ENCODE measurements at places on chromosomes 4 and X.

DNA sequence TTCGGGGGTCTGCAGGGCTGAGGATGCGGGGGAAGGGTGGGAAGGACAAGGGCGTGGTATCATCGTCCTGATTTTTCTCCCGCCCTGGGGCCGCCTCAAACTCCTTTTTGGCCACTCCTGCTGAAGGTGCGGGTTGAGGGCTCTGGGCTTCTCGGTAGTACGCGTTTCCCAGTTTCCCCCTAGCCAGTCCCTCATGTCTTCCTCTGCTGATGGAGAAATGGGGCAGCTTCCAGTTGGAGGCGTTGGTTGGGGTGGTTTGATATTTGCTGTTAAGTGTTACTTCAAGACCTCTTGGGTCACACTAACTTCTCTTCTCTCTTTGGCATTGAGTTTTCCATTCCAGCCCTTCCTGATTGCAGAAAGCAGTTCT, 482 bp downstream of the GSTCD start:
- DNase-seq, result peak; percentile 9

GRCh38 chr4:42627885-42628646, 28.8 kb downstream of the ATP8A1 start:
- peak; percentile 26 for DNase-seq

DNA sequence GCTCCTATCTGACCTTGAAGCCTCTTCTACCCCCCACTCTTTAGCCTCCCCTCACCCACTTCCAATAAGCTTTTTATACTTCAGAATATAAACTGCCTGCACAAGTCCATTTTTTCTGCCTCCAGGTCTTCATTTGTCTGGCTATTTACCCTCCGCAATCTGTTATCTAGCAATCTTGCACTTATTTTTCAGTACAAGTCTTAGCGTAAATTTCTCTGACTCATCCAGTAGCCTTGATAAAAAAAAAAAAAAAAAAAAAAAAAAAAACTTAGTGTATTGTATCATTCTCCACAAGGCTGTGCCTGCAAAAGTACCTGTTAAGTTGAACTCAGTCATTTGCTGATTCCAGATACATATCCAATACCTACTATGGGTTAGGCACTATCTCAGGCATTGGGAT, 219.5 kb upstream of the DKK2 start:
- DNase-seq, result no peak

GRCh38 chr4:153222707-153223426, 18.6 kb downstream of the TRIM2 start:
- DNase-seq, result no peak

- peak; percentile 68 for DNase-seq
Measured at GRCh38 chrX:65581661-65582339, 47.2 kb upstream of the LAS1L start.

GRCh38 chr4:123599061-123599919, 202.7 kb downstream of the SPRY1 start:
- DNase-seq, result no peak

DNA sequence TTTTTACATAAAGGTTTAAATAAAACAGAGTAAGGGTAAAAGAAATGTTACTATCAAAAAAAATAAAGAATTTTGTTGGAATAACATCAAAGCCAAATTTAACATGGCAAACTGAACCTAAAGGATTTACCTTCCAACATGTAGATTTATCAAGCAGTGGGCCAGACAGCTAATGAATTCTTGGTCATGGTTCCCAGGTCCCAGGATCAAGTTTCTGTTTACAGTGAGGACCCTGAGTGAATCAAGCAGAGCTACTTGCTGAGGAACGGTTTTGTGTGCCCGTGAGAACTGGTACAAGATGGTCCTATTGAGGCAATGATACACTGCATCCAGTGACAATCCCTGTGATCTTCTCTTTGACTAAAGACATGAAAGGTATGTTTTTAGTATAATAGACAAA, 157.1 kb downstream of the CDS1 start:
- no peak for DNase-seq

- no peak for DNase-seq
Measured at GRCh38 chr4:76010576-76010975, 3.3 kb upstream of the CXCL9 start.

DNA sequence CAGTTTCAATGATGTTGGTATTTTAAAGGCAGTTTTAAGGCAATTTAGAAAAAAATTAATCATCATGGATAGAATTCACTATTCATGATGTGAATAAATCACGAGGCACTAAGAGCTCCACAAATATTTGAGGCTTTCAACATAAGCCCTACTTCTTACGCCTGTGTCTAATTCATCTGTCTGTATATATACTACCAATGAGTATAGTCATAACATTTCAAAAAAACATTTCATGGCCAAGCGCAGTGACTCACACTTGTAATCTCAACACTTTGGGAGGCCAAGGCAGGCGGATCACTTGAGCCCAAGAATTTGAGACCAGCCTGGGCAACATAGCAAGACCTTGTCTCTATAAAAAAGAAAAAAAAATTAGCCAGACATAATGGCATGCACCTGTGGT, 56.5 kb downstream of the FBXL5 start:
- DNase-seq, result no peak

DNA sequence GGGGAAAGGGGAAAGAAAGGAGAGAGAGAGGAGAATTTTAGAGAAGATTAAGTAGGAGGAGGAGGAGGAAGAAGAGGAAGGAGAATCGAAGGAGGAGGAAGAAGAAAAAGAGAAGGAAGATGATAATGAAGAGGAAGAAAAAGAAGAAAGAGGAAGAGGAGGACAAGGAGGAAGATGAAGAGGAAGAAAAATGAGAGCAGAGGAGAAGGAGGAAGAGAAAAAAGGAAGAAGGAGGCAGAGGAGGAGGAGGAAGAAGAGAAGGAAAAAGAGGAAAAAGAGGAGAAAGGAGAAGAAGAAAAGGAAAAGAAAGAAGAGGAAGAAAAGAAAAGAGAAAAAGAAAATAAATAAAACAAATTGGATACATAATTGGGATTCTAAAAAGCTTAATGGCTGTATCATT, 181.4 kb downstream of the ARHGAP6 start:
- no peak for DNase-seq

DNA sequence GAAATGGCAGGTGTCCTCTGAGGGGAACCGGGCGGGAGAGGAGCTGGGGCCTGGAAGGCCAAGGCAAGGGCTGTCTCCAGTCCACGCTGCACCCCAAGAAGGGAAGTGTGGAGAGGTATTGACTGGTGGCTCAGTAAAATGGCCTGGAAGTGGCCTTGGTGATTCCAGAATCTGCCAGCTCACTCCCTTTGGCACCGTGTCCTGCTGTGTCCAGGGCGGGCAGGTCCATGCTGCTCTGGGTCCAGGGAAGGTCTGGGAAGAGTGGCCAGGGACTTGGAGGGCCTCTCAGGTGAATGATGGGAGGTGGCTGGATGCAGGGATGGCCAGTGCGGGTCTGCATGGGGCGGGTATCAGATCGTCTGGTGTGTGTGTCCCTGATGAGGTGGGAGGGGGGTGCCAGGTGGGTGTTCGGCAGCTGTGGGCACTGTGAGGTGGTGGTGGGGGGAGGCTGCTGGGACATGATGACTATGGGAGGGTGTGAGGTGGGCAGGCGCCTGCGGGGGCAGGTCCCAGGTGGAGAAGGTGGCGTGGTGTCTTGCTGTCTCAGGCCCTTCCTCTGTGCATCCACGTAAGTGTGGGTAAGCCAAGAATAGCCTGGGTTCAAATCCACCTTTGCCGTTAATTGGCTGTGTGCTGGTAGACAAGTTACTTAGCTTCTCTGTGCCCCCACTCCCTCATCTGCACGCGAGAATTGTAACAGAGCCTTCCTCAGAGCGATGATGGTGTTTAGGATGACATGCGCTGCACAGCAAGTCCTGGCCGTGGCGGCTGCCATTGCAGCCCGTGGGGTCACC, 17.7 kb downstream of the RGS12 start:
- DNase-seq, result no peak

DNA sequence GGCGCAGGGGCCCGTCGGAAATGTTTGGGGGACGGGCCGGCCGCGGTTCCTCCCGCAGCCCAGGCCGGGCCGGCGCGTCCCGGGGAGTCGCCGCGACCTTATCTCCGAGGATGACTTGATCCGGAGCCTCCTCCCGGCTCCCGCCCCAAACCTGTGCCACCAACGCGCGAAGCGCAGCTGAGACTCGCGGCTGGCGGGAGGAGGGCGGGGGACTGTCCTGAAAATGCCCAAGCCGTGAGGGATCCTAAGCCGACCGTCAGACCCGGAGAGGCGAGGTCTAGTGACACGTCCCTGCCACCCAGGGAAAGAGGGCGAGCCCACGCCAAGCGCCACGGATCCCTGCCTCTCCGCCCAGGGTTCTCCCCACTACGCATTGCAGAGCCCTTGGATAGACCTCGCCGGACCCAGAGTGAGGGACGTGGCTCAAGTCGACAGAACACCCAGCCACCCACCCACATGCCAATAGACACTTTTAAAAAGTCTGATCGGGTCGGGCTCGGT, 26.9 kb downstream of the UTP14A start:
- DNase-seq, result no peak

DNA sequence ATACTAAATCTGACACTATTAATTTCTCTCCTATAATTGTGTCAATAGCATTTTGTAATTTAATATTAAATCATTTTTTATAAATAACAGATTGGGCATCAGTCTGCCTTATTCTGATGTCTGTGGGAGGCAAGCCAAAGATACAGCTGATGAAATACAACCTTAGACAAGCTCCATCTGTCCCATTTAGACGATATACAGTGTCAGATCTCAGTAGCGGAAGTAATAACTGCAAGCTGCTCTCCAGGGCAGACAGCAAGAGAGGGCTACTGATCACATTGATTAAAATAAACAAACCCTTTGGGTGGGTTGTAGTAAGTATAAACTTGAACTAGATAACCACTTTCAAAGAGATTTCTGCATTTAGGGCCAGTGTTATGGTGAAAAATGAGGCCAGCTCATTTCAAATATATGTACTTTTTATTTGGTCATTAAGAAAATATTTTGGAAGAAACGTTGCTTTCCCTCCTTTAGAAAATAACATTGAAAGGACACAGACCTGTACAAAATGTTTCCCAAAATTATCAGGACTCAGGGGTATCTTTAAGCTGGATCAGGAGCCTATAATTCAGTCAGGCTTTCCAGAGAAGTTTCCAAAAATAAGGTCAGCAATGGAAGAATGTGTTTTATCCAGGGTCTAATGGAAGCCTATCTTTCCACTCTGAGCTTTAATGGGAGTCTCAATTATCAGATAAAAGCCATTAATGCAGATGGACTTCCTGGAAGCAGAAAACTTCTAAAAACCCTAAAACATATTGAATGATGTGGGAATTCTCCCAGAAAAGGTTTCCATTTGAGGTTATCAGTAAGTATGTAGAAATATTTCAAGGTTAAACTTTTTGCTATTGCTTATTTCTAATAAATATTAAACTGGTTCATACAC, 1028.8 kb upstream of the IGFBP7 start:
- no peak for DNase-seq

DNA sequence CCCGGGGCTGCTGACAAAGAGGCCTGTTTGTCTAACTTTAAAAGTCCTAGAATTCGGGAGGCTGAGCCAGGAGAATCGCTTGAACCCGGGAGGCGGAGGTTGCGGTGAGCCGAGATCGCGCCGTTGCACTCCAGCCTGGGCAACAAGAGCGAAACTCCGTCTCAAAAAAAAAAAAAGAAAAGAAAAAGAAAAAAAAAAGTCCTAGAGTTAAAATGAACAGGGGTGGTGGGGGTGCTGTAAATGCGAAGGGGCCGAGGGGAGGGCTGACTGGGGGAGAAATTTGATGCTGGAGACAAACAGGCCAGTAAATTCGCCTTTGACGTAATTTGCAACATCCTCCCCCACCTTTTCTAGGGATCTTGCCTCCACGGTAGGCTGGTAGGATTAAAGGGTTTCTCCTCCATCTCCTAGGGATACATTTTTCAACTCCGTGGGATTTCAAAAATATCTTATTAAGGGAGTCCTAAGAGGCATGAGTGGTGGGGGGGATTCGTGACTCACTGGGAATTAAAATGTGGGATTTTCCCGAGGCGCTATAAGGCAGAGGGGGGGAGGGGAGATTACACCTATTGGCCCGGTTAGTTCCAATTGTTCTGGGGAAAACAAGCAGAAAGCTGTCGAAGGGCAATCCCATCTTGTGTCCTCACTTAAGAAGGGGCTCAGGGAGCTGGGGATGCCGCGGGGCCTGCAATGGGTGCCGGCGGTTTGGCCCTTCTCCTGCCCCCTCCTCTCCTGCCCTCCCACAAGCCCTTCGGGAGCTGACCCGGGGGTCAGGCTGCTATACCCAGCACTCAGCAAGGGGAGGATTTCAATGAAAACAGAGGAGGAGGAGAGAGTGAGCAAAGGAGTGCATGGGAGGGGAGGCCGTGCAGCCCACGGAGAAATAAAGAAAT, 3.0 kb upstream of the BCOR start:
- no peak for DNase-seq

DNA sequence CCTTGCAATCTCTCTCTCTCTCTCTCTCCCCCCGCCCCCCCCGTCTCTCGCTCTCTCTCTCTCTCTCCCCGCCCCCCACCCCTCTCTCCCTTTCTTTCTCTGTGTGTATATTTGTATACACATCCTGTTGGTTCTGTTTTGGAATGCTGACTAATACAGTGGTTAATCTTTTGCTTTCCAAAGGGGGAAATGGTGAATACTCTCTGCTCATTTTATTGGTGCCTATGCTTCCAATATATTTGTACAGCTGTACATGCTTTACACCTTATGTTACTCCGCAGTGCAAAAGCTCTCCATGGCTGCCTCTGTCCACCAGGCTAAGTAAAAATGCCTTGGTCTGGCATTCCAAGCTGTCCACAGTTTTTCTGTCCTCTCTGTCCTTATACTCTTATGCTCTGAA, 158.8 kb downstream of the RBMX2 start:
- DNase-seq, result no peak

- no peak for DNase-seq
Measured at GRCh38 chr4:133130171-133130570, 18.9 kb upstream of the PCDH10 start.

- DNase-seq, result no peak
Measured at GRCh38 chrX:72492499-72492898, 80.1 kb downstream of the HDAC8 start.

GRCh38 chr4:30768277-30768676, 48.1 kb downstream of the PCDH7 start:
- DNase-seq, result no peak

GRCh38 chrX:110159865-110160264, 157.0 kb downstream of the TMEM164 start:
- no peak for DNase-seq

GRCh38 chr4:38664706-38665401, 855 bp downstream of the KLF3 start:
- peak; percentile 38 for DNase-seq

GRCh38 chr4:103482471-103482870, 237.3 kb downstream of the TACR3 start:
- DNase-seq, result no peak

GRCh38 chr4:98786866-98787265, 128.5 kb upstream of the TSPAN5 start:
- DNase-seq, result peak; percentile 45

GRCh38 chr4:94653095-94653649, 104.6 kb upstream of the BMPR1B start:
- DNase-seq, result no peak

GRCh38 chrX:118496763-118497079, 1.1 kb downstream of the DOCK11 start:
- no peak for DNase-seq

GRCh38 chr4:108185252-108185651, 16.5 kb upstream of the LEF1 start:
- no peak for DNase-seq

- no peak for DNase-seq
Measured at GRCh38 chrX:136652822-136653723, 5.1 kb downstream of the CD40LG start.

- DNase-seq, result peak; percentile 70
Measured at GRCh38 chrX:129726307-129727111, 12.3 kb upstream of the XPNPEP2 start.
